ENCODE measurements at places on chromosomes 3 and 15.

DNA sequence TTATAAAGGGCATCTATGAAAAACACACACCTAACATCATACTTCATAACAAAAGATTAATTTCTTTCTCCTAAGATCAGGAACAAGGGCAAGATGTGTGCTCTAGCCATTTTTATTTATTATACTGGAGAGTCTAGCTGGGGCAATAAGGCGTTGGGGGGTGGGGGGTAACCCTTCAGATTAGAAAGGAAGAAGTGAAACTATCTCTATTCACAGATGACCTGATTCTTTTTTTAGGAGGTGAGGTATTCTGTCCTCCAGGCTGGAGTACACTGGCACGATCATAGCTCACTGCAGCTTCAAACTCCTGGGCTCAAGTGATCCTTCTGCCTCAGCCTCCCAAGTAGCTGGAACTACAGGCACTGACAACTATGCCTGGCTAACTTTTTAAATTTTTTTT lies 89.5 kb upstream of the MANF start:
- DNase-seq: no peak

GRCh38 chr3:71397726-71398125 lies 185.8 kb downstream of the FOXP1 start:
- DNase-seq: no peak

DNA sequence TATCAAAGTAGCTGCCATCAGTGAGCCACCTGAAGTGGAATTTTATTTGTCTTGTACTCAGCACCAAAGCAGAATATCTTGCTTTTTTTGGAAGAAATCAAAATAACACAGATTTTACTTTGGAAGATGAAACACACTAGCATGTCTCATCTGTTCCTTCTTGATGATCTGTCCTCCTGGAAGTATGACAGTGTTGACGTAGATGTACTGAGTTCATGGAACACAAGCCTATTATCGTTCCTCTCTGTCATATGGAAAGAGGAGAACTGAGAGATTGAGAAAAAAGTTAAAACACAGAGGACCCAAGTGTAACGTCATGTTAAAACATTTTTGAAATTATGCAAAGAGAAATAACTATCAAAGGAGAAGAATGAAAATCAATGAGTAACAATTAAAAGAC lies 340.2 kb downstream of the ROBO2 start:
- DNase-seq: no peak

DNA sequence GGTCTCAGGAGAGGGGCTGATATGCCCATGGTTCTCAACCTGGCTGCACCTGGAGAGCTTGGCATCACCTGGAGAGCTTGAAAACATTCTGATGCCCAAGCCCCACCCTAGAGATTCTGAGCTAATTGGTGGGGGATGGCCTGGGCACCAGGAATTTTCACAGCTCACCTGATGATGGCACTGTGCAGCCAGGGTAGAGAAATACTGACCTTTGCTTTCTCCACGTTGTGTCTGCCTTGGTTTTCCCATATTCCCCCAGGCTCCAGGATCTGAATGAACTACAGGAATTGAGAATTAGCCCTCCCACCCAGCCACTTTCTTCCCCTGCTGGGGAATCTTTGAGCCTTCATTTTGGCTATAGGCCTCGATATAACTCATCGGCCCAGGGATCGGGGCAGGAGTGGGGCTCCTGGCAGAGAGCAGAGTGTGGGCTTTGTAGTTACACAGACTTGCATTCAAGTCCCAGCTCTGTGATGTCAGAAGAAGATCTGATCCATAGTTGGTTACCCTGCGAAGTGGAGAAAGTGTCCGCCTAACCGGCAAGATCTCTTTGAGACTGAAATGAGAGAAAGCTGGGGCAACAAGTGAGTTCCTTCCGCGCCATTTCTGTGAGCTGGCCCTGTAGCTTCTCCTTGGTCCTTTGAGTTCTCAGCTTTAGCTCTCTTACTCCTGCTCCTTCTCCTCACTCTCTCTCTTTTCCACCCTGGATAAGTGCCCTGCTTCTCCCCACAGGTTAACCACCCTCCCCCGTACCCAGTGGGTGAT lies 33.1 kb upstream of the UBE2Q2 start:
- DNase-seq: peak; percentile 29

GRCh38 chr3:128438488-128439072 lies 28.1 kb downstream of the DNAJB8 start:
- no peak for DNase-seq

GRCh38 chr15:68316061-68316804 lies 38.7 kb downstream of the FEM1B start:
- no peak for DNase-seq

- peak; percentile 92 for DNase-seq
Observed at GRCh38 chr3:115783938-115784738, 160.8 kb downstream of the GAP43 start.
